SJCRH30 (cell line): ENCODE measurements at places on chromosomes 2 and 18. TPM values are rescaled to one million over a fixed set of nuclear protein-coding genes. Genes with fewer than 3 reads are reported as not detected.

The RAB6C gene
- not detected in 2 replicates for total RNA-seq

The FTCDNL1 gene
- total RNA-seq = 1.5 and 2.6 TPM in 2 replicates

- DNase-seq = no peak
These were observed 188.5 kb downstream of the ASB1 start for GRCh38 chr2:238615187-238615586.

DNA sequence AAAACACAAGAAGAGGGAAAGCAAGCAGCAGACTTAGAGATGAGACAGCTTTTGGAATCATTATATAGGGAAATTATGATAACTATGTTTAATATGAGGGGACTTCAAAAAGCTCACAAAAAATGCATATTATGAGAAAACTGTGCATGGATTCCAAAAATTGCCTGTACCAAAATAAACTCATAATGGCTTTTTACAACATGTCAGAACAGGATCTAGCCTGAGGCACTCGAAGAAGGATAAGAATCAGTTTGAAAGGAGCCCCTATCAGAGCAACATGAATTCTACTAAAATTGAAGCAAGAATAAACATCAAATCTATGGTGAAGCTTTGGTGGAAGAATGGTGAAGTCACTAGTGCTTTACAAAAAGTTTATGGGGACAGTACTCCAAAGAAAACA is 187.4 kb downstream of the RDH14 start:
- no peak for DNase-seq

- no peak for DNase-seq
These were observed 48.1 kb upstream of the RBMS1 start for GRCh38 chr2:160541745-160542144.
